ENCODE measurements at places on chromosomes 13 and 19.

DNA sequence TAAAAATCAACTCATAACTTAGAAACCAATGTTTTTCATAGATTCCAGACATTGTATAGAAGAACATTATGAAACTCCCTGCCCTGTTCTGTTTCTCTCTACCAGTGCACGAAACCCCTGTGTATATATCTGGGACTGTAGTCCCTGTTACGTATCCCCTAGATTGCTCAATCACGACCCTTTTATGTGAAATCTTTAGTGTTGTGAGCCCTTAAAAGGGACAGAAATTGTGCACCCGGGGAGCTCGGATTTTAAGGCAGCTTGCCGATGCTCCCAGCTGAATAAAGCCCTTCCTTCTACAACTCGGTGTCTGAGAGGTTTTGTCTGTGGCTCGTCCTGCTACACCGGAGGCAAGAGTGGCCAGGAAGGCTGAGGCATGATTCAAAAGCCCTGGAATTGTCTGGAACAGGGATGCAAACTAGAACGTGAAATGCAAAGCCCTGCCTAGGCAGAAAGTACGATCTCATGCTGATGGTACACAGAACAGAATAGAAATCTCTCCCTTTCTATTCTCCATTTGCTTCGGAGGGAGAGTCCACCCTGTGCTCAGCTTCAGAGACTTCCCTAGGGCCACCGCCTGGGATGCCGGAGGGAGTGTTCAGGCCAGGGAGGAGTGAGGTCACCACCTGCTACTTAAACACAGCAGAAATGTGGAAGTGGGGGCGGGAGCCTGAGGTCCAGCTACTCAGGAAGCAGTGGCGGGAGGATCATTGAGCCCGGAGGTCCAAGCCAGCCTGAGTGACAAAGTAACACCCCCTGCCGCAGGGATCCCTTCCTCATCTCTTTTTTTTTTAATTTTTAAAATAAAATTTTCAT lies 758 bp upstream of the ZNF888 start:
- DNase-seq, result no peak

GRCh38 chr19:13003081-13003480 lies 7.8 kb downstream of the NFIX start:
- no peak for DNase-seq

- no peak for DNase-seq
Observed at GRCh38 chr13:99144306-99144705, 56.3 kb upstream of the UBAC2 start.

DNA sequence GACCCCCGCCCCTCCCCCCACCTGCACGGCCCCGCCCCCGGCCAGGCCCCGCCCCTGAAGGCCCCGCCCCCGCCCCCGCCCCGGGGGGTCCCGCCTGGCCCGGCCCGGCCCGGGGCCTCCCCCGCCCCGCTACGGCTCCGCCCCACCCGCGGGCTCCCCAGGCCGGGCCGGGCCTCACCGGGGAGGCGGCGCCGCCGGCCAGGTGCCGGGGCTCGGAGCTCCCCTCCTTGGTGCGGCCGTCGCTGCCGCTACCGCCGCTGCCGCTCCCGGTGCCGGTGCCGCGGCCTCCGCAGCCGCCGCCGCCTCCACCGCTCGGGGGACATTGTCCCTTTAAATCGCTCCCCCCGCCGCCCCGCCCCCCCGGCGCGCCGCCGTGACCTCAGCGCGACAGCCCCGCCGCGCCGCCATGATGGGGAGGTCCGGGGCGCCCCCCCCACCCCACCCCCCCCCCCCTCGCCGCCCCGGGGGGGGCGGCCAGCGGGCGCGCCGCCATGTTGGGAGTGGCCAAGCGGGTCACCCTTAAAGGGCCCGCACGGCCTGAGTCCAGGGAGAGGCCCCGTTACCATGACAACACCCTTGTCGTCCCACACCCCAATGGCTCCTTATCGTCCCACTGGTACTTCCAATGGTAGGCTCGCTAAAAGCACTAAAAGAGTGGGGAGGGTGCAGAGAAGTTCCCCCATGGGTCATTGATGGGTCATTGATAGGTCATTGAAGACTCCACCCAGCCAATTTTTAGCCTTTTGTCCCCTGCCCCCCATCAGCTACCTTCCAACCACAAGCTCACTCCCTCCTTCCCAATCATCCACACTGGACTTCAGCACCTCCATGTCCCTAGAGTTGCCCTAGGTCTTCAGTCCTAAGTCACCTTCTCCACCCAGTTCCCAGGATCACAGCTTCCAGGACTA lies at the start of gene WIZ:
Gene WIZ (minus strand): TSS at position 337 of the 908 bp plus-strand sequence. CDS start 1,649 bp downstream, outside the sequence.
- peak; percentile 88 for DNase-seq

DNA sequence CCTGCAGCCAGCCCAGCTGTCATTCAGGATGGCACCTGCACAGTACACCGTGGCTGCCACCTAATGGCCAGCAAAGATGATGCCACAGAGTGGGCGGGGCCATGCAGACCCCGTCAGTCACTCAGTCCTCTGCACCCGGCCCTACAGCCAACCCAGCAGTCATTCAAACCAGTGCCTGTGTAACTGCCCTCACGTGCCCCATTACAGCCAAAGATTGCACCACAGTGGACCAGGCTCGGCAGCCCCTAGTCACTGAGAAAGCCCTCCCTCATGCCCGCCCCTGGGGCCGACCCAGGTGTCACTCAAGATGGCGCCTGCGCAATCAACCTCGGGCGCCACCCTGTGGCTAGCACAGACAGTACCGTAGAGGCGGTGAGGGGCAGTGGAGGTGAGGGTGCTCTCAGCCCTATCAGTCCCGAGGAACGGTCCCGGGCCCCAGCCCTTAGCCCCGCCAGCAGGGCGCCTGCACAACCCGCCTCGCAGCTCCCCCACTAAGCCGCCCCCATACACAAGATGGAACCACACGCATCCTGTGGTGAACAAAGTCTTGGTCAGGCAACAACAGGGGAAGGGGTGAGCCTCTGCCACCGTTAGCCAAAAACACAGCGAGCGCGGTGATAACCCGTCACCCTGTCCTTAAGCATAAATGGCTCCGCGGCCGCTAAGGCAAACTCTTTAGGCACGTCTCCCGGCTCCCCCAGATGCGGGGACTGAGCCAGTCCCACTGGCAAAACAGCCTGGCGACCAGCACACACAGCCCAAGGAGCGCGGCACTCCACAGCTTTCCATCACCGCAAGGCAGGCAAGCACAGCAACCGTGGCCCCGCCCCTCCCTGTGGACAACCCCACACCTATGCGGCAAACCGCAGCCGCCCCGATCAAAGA lies 2.3 kb downstream of the PEG3 start:
- peak; percentile 46 for DNase-seq

DNA sequence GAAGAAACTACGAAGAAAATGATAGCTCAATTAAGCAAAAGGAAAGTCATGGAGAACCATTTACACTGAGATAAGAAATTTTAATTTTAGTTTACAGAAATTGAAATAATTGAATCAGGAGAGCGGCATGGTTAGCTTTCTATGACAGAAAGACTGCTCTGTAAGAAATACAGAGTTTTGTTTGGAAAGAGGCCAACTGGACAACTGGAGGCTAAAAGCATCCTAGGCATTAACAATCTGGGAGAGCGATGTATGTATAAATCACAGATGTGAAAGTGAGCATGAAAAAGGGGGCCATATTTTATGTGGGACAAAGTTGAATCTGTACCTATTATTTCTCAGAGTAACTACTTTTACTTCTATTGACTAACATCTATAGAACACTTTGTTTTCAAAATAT lies 1608.8 kb upstream of the PCDH20 start:
- DNase-seq, result no peak

Measured in erythroblast (primary cell).